Activated gamma-delta T cell (primary cell): ENCODE measurements at places on chromosomes 1 and 21.
A peak's percentile ranks its signal among the peaks of the same experiment; 100 is the strongest.

DNA sequence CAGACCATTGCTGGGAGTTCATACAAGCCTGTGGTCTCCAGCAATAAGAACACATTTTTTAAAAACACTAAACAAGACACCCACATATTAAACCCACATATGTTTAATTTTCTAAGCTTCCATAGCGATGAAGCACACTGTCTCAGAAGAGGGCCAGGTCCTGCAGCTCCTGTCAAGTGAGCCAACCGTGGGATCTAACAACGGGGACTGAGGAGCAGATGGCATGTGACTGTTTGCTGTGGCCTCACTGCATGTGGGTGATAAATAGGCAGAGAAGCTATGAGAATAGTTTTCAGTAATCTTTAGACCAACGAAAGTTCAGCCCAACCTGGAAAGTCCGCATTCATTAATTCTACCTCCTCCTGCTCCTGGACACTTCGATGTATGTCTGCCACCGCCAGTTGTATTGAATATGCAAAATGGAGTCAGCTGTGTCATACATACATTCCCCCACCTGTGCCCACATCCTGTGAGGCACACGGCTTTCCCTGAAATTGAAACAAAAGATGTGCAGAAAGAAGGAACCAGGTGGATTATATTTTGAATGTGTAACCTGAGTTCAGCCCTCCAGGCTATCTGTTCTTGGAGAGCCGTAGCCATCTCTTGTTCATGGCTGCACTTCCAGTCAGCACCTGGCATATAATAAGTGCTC lies 88.2 kb downstream of the MIS18A start:
- DNase-seq = no peak

DNA sequence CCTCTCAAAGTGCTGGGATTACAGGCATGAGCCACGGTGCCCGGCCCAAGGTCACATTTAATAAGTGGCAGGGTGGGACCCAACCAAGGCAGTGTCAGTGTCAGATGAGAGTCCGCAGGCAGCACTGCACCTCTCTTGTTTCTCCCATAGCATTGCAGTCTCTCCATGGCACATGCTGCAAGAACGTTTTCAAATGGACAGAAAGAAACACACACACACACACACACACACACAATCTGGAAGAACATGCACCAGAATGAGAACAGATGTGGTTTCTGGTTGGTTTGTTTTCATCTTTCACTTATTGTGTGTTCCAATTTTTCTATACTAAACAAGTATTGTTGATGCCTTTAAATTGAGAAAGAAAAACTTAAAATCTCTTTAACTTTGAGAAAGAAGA lies 126.5 kb downstream of the SYF2 start:
- DNase-seq = no peak

- no peak for DNase-seq
Measured at GRCh38 chr1:225534135-225534534, 106.3 kb upstream of the LBR start.

DNA sequence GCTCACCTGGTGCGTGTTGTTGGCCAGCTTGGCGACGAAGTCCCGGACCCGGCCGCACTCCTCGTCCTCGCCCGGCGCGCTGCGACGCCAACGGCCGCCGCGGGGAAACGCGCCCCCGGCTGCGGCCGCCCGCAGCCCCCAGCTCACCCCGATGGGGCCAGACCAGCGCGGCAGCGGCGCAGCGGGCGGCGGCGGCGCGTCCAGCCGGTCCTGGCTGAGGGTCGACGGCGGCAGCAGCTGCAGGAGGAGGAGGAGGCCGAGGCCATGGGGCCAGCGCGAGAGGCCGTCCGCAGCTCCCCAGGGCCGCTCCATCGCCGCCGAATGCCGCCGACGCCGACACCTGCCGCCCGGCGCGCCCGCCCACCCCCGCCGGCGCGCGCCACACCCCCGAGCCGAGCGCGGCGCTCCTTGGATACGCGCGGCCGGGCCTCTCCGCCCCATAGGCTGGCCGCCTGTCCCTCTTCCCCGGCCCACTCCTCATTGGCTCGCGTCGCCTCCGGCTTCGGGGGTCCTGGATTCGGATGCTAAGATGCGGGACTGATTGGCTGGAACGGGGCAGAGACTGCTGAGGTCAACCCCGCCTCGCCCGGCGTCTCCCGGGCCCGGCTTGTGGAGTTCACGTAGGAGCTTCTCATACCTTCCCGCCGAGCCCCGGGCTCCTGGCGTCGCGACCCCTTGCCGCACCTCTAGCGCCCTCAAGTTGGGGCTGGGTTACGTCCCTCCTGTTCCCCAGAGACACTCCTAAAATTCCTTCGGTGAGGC lies at the start of gene SORT1:
SORT1 (minus strand) TSS at position 338 of the 762 bp plus-strand sequence; CDS start at position 312, 26 bp downstream.
- peak; percentile 55 for DNase-seq

DNA sequence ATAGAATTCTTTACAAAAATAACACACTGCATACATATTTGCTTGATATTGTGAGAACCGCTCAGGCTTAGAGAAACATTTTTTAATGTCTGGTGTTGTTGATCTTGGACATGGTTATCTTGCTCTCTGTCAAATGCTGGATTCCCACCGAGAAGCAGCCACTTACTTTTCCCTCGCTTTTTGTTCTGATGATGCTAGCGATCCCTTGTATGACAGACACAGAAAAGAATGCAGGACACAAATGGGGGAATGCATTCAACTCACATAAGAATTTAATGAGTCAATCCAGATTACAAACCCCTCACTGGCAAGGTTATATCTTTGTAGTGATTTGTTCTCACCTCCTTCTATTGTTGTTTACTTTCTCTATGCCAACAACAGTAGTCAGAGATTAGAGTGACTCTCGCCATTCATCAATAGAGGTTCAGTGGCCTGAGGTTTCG lies 76.8 kb upstream of the AKT3 start:
- no peak for DNase-seq

DNA sequence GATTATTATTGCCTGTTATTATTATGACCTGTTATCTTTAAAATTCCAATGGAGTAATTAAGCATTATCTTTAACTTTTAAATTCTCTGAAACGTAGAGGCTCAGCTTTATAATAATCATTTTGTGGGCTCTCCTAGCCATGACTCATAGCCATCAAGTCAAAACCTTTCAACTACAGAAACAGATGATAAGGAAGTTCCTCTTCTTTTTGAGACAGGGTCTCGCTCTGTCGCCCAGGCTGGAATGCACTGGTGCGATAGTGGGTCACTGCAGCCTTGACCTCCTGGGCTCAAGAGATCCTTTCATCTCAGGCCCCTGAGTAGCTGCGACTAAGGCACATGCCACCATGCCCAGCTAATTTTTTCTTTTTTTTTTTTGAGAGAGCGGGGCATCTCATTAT lies 43.5 kb downstream of the CHML start:
- DNase-seq = no peak

DNA sequence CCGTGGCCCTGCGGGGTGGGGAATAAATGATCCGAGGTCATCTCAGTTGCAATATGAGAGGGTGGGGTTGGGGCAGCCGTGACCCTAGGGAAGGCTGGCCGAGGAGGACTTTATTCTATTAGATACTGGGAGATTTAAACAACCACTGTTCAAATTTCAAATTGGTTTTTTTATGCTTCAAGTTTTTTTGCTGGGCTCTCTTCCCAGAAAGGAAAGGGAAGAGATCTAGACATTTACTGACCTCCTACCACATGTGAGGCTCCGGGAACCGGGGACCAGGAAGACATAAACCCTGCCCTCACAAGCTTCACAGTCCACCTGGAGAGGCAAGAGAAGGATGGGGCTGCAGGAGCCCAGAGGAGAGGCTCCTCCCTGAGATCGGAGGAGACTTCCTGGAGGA lies 207.3 kb downstream of the FOXD2 start:
- DNase-seq = no peak

DNA sequence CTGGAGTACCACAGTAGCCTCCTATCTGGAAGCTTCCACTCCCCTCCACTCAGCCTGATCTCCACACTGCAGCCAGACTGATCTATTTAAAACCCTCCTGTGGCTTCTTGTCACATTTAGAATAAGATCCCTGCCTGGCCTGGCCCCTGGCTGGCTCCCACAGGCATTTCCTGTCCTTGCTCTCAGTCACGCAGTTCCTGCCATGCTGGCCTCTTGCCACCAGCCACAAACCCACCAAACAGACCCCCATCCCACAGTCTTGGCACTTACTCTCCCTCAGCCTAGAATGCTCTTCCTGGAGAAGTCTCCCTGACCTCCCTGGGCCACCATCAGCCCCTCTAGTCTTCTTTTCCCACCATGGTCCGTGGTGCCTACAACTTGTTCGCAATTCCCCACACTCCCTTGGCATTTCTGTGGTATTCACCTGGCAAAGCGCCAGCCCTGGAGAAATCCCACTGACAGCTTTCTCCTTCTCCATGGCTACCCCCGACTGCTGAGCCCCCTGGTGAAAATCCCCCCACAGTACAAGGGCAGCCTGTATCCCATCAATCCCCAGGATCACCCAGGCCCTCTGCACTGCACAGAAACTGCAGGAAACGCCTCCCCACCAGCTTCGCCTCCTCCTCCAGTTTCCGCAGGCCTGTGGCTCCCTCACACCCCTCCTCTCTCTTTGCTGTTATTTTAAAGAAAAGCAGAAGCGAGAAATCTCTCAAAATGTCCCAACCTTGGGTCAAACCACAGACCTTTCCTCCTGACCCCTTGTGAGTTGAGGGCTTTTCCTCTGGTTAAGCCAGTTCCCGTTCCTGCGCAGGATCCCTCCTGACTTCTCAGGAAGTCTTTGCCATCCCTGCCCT lies 94.5 kb downstream of the SYT2 start:
- no peak for DNase-seq

DNA sequence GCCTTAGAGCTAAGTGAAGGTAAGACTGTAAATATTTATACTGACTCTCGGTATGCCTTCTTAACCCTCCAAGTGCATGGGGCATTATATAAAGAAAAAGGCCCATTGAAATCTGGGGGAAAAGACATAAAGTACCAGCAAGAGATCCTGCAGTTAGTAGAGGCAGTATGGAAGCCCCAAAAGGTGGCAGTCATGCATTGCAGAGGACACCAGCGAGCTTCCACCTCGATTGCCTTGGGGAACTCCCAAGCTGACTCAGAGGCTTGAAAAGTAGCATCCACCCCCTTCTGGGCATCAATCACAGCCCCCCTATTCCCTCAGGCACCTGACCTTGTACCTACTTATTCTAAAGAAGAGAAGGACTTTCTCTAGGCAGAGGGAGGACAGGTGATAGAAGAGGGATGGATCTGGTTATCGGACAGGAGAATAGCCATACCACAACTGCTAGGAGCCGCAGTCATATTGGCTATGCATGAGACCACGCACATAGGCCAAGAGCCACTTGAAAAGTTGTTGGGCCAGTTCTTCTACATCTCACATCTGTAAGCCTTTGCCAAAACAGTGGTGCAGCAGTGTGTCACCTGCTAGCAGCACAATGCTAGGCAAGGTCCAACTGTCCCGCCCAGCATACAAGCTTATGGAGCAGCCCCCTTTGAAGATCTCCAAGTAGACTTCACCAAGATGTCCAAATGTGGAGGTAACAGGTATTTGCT lies 19.4 kb downstream of the PLA2G2F start:
- DNase-seq = no peak

DNA sequence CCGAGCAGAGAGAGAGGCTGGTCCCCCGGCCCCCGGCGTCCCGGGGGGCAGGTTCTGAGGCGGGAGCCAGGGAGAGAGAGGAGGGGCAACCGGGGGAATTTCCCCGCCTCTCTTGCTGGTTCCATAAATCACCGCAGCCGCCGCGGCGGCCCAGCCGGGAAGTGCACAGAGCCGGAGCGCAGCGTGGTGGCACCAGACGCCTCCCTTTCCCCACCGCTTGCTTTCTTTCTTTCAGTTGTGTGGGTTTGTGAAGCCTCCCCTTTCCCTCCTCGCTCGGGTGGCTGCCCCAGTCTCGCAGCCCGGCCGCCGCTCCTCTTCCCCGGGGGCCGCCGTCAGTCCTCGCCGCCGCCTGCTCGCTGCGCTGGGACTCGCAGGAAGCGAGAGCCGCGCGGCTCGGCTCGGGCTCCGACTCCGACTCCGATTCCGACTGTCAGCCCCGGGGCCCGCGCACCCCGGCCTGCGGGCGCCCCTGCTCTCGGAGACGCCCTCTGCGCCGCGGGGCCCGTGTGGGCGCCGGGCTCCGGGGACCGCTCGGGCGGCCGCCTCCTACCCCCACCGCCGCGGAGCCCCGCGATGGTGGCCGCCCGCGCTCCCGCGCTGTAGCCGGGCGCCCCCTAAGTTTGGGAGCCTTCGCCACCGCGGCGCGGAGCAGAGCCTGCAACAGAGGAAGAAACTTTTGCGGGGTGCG lies at the start of gene CACHD1:
CACHD1 (plus strand) TSS at position 153 of the 688 bp plus-strand sequence. CDS start 616 bp downstream, outside the sequence.
- DNase-seq = no peak
